Activated CD8-positive, alpha-beta memory T cell treated with anti-CD3 and anti-CD28 coated beads, Interleukin-2, amount 50 U/mL, for 48 hours (primary cell): ENCODE measurements at places on chromosomes 3 and 15.

- no peak for DNase-seq
Measured at GRCh38 chr15:67862750-67863441, 23.1 kb upstream of the RNU6-1 start.

DNA sequence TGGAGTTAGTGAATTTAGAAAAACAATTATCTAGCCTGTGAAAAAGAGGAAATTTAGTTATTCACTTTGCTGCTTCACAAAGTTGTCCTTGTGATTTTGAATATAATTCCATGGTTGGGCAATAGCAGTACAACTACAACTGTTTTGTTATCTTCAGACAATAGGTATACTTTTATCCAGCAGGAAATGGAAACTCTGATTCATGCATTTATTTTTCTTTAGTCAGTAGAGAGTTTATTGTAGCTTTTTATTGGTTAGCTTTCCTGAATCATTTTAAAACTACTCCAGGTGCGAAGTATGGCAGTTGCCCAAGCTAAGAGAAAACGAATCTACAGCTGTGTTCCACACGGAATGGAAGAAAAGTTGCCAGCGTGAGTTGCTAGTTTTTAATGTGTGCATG is 80.3 kb downstream of the TM4SF4 start:
- no peak for DNase-seq

GRCh38 chr3:156491192-156491591 is 63.7 kb downstream of the SSR3 start:
- DNase-seq = no peak

GRCh38 chr3:28328188-28329151 is 20.1 kb upstream of the ZCWPW2 start:
- DNase-seq = no peak

DNA sequence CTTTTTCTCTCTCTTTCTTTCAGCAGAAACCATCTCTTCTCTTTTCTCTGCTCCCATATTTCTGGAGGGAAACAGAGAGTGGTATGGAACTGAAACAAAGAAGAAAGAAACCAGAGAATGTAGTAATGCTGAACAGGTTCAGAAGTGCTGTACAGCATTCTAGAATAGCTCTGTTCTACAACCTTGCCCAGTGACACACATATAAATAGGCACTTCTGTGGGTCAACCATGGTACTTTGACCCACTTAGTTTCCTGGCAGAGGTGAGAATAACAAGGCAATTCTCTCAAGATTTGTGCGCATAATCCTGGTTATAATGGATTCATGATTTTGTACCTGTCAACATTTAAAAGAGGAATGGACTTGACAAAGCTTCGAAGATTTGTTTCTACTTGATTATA is 12.3 kb downstream of the CFAP91 start:
- DNase-seq = no peak

DNA sequence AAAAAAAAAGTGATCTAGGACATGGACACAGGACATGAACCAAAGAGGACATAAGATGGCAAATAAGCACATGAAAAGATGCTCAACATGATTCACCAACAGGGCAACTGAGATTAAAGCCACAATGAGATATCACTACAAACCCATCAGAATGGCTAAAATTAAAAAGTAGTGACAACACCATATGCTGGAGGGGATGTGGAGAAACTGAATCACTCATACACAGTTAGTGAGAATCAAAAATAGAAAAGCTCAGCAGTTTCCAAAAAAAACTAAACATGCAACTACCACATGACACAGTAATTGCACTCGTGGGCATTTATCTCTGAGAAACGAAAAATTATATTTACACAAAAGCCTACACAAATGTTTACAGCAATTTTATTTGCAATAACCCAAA is 27.9 kb upstream of the ACKR4 start:
- no peak for DNase-seq

GRCh38 chr3:138347960-138348753 is at the start of gene MRAS:
Gene MRAS, plus strand, starts transcription at chr3:138348579. Its CDS starts 24,305 bp downstream, at chr3:138372884.
- DNase-seq = peak; percentile 69

GRCh38 chr3:4565809-4566501 is 72.8 kb downstream of the ITPR1 start:
- no peak for DNase-seq

GRCh38 chr15:83983634-83984458 is 251.7 kb upstream of the GOLGA6L4 start:
- no peak for DNase-seq

DNA sequence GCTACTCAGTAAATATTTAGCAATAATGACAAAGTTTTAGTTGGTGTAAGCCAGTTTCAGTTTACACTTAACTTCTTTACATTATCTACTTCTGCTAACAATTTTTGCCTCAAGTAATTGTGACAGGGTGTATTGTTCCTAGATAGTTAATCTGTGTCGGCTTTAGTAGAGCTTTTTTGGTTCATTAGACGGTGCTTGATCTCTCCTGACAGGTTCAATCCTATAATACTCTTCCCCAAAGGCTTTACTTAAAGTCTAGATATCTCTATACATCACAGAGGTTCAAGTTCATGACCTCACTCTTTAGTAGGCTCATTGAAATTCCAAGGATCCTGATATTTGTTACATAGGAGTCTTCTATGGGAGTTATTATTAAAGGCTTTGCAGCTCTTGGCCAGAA is 365.6 kb upstream of the DPPA4 start:
- DNase-seq = no peak

DNA sequence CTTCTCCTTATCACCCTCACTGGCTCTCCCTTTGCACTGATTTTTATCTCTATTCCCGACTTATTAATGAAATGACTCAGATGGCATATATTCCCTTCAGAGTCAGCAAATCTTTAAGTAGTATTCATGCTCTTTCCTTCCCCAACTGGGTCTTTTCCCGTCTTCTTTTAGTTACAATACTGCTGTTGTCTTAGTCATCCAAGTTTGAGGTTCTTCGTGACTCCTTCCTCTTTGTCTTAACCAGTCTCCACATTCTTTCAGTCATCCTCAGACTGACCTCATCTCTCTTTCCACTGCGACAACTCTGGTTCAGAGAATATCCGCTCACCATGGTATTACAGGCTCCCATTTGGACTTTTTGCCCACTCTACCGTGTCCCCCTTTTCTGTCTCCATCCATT is 12.4 kb downstream of the WDR5B start:
- DNase-seq = no peak

DNA sequence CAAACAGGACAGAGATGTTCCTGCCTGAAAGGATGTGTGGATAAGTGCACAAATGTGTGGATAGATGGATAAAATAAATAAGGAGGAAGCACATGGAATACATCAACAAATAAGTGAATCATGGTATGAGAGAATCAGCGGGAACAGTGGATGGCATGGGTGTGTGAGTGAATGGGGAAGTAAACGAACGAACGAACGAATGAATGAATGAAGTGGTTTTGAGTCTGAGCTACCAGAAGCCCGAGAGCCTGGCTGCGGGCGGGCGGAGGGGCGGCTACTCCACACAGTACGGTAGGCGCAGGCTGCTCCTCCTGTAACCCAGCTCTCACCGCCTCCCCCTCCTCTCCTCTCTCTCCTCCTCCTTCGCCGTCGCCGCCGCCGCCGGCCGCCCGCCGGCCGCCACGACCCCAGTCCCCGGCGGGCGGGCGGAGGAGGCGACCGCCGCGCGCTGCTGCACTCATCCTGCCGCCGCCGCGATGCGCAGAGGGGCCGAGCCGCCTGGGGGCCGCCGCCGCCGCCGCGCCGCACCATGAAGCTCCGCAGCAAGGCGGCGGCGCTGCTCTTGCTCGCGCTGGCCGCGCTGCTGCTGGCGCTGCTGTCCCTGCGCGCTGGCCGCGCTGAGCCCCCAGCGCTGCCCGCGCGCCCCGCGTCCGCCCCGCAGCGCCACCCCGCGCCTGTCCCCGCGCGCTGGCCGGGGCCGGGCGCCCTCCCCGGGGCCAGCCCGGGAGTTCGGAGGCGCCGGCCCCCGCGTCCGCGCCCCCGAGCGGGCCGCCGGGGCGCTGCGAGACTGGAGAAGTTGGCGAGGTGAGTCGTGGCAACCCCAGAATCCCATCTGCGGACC is at the start of gene GXYLT2:
GXYLT2 (plus strand) TSS at position 342 of the 841 bp plus-strand sequence; CDS start at position 530, 188 bp downstream.
- peak; percentile 67 for DNase-seq

DNA sequence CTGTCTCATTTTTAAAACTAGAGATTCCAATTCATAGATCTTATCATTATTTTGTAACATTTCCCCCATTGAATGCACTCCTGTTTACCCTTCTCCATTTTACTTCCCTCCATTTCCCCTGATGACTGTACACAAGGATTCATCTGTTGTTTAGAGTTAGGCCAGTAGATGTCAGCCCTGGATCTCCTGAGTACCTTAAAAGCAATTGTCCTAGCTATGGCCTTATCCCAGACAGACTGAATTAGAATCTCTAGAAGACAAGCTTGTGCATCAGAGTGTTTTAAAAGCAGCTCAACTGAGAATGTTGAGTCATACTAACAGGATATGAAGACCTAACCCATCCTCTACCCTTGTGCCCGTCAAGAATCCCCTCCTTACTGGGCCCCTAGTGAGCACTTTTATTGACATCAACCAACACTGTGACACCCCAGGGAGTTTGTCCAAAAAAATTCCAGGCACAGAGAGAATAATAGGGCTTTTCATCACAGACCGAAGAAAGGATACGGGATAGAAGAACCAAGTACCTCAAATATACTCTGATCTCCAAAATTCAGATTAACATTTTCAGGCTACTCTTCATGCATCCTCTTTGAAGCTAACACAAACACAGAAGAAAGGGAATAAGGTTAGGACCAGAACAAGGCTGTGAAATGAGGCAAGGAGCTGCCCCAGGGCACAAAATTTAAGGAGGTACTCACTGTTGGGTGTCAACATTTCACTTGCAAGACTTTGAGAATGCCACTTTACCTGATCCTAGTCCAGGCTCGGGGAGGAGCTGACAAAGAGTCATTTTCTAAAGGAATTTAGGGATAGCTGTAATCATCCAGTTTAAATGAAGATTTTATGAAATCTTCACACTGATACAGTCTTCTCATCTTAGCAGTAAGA is 17.1 kb downstream of the ZBED2 start:
- DNase-seq = no peak

- DNase-seq = no peak
Measured at GRCh38 chr3:125602752-125603649, 7.7 kb upstream of the OSBPL11 start.

DNA sequence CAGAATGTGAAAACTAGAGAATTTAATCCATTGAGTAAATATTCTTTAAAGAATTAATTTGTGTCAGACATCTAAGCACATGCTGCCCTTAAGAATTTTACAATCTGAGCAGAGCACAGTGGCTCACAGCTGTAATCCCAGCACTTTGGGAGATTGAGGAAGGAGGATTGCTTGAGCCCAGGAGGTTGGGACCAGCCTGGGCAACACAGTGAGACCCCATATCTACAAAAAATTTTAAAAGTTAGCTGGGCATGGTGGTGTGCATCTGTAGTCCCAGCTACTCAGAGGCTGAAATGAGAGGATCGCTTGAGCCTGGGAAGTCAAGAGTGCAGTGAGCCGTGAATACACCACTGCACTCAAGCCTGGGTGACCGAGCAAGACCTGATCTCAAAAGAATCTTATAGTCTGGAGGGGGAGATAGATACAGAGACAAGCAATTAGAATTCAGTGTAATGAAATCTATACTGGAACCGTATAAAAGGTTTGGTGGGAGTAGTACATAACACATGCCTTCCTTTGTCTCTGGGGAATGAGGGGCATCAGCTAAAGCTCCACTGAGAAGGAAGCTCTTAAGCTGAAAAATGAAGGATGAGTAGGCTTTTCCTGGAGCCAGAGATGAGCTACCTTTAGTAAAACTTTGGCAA is 21.2 kb downstream of the ATP11B start:
- no peak for DNase-seq

DNA sequence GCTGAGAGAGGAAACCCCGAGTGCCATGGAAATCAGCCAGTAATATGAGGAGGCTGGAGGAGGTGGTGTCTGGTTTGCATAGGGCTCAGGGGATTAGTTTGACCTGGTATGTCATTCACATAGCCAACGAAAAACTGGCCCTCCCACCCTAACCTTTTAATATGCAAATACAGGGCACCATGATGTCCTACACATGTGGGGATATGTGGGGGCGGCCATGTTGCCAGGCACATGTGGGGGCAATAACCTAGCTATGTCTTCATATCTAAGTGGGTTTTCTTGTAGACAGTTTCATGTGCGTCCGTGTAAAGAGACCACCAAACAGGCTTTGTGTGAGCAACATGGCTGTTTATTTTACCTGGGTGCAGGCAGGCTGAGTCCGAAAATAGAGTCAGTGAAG is 110.1 kb downstream of the MOBP start:
- DNase-seq = no peak

DNA sequence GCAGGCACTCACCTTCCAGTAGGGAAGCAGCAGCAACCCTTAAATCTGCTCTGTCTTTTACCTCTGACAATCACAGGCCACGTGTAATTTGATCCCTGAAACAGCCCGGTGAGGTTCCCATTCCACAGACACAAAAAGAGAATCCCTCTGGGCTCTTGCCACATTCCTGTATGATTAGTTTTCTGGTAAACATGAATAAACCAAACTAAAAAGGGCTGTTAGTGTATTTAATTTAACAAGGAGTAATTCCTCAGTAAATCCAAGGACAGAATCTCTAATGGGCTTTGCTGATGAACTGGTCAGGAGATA is 186.9 kb downstream of the FAM43A start:
- no peak for DNase-seq

GRCh38 chr3:47542471-47543173 is 29.1 kb upstream of the ELP6 start:
- DNase-seq = no peak

GRCh38 chr3:64028754-64029153 is 5.5 kb upstream of the PSMD6 start:
- DNase-seq = no peak

DNA sequence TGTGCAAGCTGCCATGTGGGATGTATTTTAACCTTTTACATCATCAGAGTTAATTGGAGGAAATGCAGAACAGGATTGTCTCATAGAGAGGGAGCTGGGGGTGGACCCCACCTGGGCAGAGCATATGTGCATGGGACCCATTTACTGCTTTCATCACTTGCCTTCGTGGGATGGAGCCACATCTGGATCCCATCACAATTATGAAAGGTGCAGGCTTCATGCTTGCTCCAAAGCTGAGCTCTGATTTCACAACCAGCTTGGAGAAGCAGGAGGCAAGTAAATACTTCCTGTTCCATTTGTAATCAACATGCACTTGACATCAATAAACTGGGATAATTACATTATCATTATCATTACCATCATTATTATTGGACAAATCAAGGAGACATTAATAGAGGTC is 161.9 kb downstream of the ALDH1A2 start:
- no peak for DNase-seq

- DNase-seq = no peak
Measured at GRCh38 chr3:12969486-12969885, 103.7 kb downstream of the IQSEC1 start.
